ENCODE measurements at places on chromosomes 2 and 18. TPM values are rescaled to one million over a fixed set of nuclear protein-coding genes. Genes with fewer than 3 reads are reported as not detected.

C1GALT1C1L gene
- total RNA-seq = 0.38 TPM

NAB1 gene
- total RNA-seq = 36.7 TPM

DNA sequence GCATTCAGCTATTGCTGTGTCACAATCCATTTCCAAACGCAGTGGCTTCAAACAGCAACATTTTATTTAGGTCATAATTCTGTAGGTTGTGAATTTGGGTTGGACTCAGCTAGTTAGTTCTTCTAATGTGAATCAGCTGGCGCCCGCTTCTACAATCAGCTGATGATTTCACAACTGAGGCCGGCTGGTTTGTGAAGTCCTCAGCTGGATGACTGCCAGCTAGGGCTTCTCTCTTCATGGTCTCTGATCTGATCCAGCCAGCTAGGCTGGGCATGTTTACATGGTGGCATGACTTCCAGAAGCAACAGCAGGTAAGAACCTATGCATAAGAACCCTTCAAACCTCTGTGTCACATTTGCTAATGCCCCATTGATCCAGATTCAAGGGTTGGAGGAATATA lies 172.0 kb downstream of the SLC4A10 start:
- DNase-seq = no peak

DNA sequence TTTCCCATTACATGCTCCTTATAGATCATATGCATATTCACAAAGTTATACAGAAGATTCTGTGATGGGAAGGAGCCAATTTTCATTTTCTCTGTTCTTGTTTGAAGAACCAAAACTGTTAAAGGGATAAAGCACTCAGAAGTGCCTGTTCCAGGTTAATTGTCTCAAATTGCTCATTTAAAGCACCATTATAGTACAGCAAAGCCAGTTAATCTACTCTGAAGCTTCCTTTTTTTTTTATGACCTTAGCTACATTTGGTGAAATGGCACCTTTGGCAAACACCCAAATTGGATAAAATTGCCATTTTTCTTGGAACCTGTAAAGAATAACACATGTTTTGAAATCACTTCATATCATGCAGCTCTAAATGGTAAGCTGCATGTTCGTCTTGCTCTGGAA lies 1092.3 kb downstream of the BCL11A start:
- no peak for DNase-seq

GRCh38 chr2:109356324-109357035 lies 227.5 kb downstream of the SH3RF3 start:
- DNase-seq = no peak

DNA sequence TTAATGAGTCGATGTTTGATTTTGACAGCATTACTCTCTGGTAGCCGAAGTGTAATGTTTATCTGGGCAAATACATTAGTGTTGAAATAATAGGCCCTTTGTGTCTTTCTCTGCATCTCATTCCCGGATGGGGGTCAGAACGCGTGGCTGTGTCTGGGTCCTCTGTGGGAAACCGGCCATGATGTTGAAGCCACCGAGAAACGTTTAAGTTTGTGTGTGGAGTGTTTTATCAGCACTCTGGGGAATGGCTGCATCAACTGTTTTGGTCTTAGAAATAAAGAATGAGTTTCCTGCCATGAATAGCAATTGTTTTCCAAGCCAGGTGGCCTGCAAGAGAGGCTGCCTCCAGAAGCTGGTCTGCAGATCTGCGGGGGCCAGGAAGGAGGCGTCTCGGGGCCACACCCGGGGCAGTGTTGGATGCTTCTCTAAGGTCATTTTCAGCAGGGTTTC lies 69.7 kb downstream of the RNF144A start:
- no peak for DNase-seq

EGR4 gene
- total RNA-seq = not detected

ERBB4 gene
- not detected for total RNA-seq

C2orf66 gene
- total RNA-seq = not detected

DNA sequence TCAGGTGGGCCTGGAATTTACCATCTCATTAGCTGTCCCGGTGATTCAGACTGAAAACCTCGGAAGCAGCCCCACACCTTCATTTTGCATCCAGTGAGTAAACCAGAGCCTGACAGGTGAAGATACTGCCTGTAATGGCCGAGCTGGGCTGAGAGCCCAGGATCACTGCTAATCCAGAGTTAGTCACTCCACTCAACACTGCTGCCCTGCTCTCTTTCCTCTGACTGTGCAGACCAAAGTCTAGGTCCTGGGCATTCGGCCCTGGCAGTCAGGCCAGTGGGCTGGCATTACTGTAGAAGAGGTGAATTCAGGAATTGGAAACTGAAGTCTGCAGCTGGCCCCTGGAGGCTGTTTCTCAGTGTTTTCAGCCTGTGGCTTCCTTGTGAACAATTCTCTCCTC lies 44.3 kb downstream of the TMEM17 start:
- no peak for DNase-seq

DNA sequence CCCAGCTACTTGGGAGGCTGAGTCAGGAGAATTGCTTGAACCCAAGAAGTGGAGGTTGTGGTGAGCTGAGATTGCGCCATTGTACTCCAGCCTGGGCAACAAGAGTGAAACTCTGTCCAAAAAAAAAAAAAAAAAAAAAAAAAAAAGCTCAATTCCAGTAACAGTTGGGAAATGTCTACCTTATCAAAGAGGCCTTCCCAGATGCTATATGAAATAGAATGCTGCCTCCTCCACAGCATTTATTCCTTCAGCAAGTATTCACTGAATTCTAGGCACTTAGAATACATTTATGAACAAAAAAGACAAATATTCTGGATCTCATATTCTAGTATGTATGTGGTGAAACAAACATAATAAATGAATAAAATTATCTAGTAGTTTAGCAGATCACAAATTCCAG lies 12.8 kb upstream of the CDK5R2 start:
- no peak for DNase-seq

DNA sequence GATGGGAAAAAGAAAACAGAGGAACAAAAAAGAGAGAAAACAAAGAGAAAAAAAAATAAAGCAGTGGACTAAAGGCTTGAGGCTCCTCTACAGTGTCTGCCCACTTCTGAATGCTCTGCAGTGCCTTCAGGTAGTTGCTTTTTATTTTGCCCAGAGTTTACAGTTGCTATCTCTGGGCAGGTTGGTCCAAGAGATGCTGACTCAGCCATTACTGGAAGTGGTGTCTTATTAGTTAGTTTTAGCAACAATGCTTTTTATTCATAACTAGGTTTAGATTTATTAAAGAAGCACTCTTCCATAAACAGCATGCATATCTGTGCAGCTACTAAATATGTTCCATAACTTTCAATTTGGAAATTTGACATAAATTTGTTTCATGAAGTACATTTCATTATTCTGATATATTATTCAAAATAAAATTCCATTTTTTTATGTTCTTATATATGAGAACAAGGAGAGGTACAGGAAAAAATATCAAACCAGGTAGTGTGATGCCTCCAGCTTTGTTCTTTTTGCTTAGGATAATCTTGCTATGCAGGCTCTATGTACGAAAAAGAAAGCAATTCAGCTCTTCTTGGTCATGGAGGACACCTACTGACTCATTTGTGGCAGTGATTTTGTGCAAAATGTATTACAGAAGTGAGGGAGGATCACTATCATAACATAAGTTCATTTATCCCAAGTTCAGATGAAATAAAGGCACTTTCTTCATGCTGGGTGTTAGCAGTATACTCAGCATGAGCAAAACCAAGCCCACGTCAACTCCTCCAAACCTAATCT lies 69.5 kb downstream of the RPIA start:
- DNase-seq = no peak

TEX44 gene
- not detected for total RNA-seq

Data from esophagus squamous epithelium (tissue), 5 donors.